ENCODE measurements at places on chromosomes 2 and 18.

DNA sequence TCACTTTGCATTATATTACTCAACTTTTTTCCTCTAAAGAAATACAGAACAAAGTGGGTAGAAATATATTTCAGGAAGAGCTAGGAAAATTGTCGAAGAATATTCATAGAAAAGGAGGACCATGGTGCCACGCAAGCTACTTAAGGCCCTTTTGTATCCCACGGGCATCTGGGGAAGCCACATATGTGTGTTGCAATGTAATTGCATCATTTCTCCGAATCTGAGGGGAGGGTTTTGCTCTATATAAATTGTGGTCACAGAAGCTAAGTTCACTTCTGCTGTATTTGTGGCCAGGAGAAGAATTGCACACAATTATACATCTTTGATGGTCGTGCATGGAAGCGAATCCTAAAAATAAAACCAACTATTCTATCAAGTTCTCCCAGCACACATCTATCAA is 360.3 kb downstream of the IRS1 start:
- DNase-seq = no peak

GRCh38 chr2:69184224-69184623 is 171.2 kb downstream of the ANTXR1 start:
- no peak for DNase-seq

GRCh38 chr2:119230219-119231185 is 6.9 kb downstream of the STEAP3 start:
- no peak for DNase-seq

DNA sequence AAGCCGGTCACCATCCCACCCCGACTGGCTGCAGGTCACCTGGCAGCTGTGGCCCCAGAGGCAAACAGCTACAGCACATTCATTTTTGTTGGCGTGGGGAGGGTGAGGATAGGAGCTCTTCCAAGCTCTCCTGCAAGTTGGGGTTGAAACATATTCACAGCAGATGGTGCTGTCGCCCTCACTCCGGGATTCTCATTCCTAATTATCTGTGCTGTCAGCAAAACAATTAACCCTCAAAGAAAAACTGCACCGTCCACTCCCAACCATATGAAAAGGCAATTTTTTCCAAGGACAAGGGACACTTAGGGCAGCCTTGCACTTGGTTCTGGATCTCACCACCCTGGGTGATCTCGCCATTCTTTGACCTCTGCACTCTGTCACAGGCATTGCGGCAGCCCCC is 68.6 kb downstream of the ZBTB7C start:
- DNase-seq = no peak

DNA sequence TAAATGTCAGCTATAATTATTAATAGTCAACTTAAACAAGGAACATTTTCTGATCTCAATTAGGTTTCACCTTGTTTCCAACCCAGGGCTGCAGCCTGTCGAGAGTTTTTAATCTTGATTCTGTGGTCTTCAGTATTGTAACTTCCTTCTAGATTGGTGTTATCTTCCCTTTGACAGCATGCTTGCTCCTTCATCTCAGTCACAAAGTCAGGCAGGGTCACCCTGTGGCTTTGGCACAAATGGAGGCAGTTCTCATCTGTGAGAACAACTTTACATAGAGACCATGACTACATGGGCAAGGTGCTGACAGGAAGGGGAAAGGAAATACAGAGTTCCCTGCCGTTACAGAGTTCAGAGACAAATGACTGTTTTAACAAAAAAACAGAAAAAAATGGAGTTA is 50.5 kb downstream of the HNRNPLL start:
- no peak for DNase-seq

- DNase-seq = no peak
Measured at GRCh38 chr18:27704736-27705361, 472.1 kb downstream of the CDH2 start.

GRCh38 chr18:13137670-13138419 is 80.7 kb upstream of the LDLRAD4 start:
- no peak for DNase-seq

DNA sequence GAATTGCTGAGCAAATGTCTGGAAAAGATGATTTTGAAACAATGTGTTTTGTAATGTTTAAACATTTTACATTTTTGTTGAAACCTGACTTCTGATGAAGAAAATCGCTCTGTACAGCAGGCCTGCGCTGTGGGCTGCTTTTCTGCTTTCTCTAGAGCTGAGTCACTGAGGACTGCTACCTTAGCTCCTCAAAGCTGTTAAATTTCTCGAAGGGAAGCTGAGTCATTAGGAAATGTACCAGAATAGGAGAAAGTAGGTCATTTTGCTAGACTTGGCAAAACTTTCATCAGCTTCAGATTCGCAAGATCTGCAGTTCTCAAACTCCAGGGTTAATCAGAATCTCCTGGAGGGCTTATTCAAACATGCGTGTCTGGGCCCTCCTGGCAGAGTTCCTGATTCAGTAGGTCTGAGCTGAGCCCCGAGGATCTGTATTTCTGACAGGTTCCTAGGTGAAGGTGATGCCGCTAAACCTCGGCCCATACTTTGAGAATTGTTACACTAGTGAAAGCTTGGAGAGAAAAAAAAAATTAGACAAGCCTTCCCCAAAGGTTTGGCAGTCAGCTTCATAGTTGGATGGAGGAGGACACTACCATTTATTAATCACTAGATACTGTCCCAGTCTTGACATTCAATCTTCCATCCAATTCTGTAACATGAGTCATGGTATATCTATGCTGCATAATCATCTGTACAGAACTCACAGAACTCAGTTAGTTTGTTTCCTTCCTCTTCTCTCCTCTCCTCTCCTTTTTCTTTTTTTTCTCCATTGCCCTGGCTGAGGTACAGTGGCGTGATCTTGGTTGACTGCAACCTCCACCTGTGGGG is 297.6 kb downstream of the PARD3B start:
- DNase-seq = no peak

DNA sequence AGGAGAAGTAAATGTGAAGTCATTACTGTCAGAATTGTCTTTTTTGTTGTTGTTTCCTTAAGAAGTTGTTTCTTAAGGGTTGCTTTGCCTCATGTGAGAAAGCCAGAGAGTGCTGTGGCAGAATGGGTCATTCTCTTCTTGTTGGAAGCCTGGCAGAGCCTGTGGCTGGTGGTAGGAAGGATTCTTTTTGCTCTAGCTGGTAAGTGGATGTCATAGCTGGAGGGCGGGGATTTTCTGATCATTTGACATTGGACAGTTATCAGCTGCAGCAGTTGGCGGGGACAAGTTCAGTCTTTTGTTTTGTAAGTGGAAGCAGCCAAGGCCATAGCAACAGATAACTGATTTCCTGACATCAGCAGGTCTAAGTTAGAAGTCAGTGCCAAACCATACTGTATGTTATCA is 5.5 kb upstream of the RMDN2 start:
- DNase-seq = no peak

DNA sequence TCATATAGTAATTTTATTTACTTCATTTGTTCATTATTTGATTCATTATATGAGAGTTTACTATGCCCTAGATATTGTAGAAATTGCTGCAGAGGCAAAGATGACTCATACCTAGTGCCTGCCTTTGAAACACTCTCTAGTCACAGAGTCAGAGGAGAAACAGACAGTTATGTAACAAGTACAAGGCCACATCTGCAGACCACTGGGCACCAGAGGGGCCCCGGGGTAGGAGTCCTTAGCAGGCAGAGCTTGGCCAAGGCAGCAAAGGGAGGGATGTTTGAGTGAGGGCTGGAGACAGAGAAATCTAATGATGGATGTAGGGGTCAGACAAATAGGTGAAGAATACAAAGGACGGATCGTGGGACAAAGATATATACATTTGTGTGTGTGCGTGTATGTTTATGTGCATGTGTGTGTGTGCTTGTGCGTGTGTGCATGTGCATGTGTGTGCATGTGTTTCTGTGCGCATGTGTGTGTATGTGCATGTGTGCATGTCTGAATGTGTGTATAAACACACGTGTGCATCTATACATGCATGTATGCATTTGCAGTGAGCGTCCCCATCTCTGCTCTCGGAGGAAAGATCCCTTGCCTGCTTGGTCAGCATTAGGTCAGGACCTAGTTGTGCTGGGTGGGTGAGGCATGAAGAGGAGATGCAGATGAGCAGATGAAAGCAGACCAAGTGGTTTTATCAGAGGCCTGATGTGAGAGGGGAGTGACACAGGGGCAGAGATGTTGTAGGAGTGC is 170.6 kb upstream of the MYT1L start:
- DNase-seq = no peak

DNA sequence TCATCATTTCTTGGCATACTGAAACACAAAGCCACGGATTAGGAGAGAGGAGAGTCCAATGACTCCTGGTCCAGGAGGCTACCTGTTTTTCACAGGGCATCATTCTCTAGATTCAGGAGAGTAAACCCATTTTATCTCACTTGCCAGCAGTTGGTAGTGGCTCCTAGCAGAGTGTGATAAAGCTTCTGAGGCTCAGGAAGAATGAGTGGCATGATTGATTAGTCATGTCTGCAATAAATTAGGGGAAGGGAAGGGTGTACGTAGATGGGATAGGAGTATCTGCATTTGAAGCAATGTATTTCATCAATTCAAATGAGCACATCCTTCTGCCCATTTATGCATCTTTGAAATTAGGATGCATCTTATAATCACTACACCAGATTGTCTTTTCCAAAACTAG is 31.1 kb upstream of the PNO1 start:
- no peak for DNase-seq
